ENCODE measurements at places on chromosomes 1 and 21.

- DNase-seq: no peak
Measured at GRCh38 chr1:220834155-220834870, 44.9 kb upstream of the HLX start.

GRCh38 chr1:231134624-231135023 is 27.2 kb upstream of the TRIM67 start:
- DNase-seq: no peak

DNA sequence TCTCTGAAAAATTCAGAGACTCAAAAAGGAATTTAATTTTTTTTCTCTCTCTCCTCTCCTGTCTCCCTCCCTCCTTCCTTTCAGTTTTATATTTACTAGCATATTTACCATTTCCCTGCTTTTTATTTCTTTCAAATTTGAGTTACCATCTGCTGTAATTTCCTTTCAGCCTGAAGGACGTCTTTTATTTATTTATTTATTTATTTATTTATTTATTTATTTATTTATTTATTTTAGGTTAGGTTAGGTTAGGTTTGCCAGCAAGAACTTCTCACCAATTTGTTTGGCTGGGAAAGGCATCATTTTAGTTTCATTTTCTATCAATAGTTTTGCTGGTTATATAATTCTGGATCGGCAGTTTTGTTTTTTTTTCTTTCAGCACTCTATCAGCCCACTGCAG is 231.7 kb upstream of the ZRANB2 start:
- no peak for DNase-seq

DNA sequence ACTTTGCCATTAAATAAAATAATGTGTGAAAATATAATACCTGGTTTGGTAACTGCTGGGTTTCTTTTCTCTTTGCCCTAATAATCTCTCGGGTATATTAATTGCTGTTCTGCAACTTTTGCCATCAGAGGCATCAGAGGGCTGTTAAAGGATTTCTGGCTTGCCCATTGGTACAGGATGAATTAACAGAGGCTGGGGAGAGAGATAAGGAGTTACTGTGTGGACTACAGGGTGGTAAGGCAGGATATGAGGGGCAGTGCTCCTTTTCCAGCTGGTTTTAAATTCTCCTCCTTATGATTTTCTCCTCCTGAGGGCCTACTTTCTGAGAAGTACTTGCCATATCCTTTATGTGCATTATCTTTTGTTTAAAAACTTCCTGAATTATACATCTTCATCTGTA is 48.3 kb downstream of the FGGY start:
- DNase-seq: no peak

- no peak for DNase-seq
Measured at GRCh38 chr1:64472805-64473204, 2.9 kb downstream of the CACHD1 start.

GRCh38 chr1:13735168-13735930 is 35.4 kb downstream of the PRDM2 start:
- no peak for DNase-seq

Data from nucleus accumbens (tissue), 56 donors.